Activated T-helper 1 cell treated with Interleukin-2 at 50 U/mL for 16 hours (primary cell): ENCODE measurements at places on chromosomes 12 and 14.

GRCh38 chr12:129676411-129676810, 227.4 kb downstream of the TMEM132D start:
- no peak for DNase-seq

GRCh38 chr14:104870368-104871144, 5.5 kb downstream of the CEP170B start:
- DNase-seq = no peak

- no peak for DNase-seq
Measured at GRCh38 chr14:104604458-104605449, at the start of gene TMEM179. Gene TMEM179, minus strand, starts transcription at chr14:104604772. Its CDS starts 31 bp downstream, at chr14:104604741.

- DNase-seq = no peak
Measured at GRCh38 chr14:41409806-41410205, 196.9 kb upstream of the LRFN5 start.

GRCh38 chr14:102314242-102315011, 5.1 kb upstream of the ZNF839 start:
- DNase-seq = peak; percentile 66

GRCh38 chr12:12734561-12735071, 17.4 kb downstream of the CDKN1B start:
- DNase-seq = no peak

- no peak for DNase-seq
Measured at GRCh38 chr12:117685110-117685926, 283.5 kb downstream of the KSR2 start.

DNA sequence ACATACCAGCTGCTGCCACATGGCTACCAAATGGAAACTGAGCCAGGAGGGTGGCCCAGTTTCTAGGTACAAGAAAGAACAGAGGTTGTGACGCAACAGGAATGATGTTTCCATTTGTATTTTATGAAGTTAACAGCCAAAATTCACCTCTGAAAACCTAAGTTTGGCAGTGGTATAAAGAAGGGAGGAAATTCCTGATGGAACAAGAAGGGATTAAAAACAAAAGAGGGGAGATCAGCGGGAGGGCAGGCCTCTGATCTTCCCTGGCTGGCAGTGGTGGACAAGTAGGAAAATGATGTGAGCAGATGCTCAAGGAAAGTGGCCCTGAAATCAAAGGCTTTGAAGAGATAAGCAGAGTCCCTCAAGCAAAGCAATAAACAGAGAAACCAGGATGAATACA, 47.3 kb upstream of the BCL2L14 start:
- DNase-seq = no peak

DNA sequence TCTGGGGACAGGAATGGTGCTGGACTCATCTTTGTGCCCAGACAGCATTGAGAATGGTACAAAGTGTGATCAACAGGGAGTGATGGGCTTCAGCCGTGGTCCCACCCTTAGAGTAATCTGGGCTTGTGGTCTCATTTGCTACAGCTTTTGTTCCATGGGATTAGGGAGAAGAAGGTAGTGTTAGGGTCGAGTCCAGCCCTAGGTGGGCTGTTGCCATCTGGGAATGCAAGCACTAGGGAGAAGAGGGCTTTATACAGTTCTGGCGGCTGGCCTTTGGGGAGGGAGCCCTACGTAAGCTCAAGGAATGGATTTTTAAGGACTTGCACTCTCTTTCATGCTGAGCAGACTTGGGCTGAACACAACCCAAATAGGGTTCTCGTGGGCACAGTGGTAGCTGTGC, 4.9 kb downstream of the PLEKHG3 start:
- DNase-seq = no peak

DNA sequence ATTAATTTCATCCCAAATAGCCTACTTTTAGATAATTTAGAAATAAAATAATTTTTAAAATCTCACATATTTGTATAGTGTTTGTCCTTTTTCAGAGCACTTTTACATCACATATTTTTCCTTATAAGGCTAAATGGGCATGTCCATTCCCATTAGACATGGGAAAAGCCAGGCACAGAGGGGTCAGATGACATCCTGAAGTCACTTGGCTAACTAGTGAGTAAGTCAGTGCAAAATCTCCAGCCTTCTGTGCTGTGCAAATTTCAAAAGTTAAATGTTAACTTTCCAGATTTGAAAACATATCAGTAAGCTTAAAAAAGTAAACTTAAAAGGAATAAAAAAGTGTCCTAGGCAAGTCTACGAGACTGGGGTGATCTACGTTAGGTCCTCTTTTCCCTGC, 117.4 kb downstream of the EMP1 start:
- no peak for DNase-seq

DNA sequence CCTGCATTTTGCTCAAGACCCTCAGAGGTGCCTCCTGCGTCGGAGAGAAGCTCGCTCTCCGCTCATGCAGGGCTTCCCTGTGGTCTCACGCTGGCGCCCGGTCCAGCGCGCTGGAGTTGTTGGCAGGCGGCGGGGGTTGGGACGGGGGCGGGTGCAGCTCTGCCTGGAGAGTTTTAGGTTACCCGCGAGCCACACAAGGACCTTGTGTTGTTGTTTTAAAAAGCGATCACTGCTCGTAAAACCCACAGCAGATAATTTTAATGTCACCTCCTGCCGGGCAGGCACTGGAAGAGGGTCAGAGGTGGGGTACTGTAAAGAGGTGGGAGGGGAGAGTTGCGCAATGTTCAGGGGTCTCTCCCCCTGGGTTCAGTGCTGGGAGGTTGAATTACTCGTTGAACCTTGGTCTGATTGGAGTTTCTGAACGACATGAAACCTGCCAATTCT, 850 bp downstream of the SMOC1 start:
- no peak for DNase-seq

DNA sequence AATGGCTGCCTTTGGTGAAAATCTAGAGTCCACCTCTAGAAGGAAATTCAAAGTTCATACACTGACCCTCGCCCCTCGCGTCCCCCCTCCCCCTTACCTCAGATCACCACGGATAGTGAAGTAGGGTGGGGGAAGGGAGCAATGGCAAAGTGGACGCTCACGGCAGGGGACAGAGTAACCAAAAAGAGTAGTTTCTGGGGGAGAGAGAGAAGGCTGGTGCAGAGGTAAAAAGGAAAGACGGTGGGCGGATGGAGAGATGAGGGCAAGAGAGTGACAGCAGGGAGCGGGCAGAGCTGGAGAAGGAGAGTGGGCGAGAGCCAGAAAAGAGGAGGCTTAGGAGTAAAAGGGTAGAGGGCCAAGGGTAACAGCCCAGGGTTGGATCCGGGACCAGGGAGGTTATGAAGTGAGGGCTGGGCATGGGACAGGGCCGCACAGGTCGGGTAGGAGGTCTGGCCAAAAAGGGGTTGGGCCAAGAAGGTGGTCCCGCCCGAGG, 423 bp downstream of the ALDH6A1 start:
- DNase-seq = no peak

DNA sequence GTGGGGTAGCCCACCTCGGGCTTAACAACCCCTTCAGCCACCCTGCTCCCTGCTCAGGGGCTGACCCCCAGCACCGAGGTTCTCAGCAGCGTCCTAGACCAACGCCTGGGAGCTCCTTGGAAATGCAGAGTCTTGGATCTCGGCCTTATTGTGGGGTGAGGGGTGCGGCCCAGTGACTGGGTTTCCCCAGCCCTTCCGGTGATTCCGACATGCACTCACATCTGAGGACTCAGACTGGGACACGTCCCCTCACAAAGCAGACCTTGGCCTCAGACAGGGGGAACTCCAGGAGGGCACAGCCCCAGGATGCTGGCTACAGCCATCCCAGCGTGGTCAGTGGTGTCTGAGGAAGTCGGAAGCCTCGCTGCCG, 117.7 kb downstream of the RFLNA start:
- DNase-seq = no peak

DNA sequence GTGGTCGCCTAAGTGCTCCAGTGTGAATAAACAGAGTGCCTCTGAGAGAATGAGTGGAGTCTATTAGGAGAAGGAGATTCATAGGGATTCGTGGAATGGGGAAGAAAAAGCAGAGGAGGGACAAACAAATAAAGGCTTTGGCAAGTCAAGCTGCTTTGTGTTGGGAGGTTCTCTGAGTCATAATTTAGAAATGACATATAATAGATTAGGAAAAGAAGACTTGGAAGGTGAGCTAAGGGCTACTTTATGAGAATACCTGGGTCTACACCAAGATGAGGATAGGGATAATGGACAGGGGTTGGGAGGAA, 6.4 kb upstream of the NTN4 start:
- DNase-seq = no peak

DNA sequence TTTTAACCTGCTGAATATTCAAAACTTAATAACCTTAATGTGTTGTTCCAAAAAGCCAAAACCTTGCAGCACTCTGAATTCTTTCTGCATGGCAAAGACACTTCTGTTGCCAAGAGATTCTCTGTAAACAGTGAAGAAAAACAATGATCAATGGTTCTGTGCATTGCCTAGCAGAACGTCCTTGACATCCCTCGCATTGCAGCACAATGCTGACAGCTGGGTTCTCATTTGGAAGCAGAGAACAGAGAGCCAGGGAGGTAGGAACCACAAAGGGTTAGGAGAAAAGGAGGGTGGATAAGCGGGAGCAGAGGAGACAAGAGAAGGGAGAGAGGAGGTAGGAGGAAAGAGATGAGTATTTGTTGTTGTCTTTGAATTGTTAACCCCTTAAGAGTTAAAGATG, 501.1 kb downstream of the NAV3 start:
- DNase-seq = no peak

GRCh38 chr12:65997056-65997455, 133.5 kb downstream of the LLPH start:
- no peak for DNase-seq

DNA sequence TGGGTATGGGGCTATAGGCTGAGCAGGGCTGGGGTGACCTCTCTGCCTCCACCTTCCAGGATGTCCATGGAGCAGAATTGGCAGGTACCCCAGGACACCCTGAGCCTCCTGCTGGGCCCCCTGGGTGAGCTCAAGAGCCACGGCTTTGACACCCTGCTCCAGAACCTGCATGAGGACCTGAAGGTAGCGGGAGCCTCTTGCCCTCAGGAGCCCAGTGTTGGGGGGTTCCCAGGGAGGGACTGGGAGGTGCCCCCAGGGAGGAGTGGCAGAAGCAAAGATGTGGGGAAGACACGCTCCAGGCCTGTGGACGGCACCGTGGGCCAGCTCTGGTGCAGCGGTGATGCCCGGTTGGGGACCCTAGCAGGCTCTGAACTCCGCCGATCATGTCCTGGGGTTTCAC, 8.3 kb downstream of the TNFAIP2 start:
- DNase-seq = no peak

DNA sequence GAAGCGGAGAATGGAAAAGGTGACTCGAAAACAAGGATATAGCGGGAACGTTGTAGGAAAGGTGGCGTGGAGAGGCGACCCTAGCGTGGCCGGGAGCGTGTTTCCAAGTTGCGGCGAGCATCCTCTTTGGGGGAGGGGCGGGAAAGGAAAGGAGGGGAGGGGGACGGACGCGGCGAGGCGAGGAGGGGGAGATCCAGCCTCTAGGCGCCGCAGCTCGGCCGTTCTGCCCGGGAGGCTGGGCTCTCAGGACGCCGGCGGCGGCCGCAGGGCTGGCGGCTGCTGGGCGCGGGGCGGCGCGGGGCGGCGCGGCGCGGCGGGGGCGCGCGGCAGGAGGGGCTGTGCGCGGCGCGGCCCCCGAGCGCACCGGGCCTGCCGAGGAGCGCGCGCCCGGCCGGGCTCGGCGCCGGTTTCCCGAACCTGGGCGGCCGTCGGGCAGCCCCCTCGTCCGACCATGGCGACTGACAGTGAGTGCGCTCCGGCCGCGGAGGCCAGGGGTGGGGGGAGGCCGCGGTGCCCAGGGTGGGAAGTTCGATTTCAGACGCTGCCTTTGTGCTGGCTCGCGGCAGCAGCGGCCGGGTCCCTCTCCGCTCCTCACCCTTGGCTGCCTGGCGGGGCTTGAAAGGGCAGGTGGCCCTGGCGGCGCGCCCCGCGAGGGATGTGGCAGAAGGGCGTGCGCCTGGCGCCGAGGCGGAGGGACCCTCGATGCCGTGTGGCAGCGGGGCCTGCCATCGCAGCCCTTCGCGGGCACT, 50.3 kb downstream of the SNAPC1 start:
- DNase-seq = no peak

DNA sequence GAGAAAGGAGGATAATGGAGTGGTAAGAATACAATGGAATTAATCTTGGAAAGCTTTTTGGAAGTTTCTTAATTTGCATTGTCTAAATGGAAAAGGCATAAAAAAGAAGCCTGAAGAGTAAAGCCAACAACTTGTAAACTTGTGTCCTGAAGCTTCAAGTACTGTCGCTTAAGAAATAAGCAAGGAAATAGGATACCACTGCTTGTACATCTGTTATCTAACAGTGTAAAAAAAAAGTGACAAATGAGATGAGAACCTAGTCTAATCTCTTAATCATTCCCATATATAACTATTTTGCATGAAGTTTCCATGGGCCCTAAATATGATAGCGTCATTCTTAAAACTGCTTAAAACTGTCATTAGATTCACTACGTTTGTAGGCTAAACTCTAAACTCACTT, 134.0 kb upstream of the DYRK2 start:
- no peak for DNase-seq

DNA sequence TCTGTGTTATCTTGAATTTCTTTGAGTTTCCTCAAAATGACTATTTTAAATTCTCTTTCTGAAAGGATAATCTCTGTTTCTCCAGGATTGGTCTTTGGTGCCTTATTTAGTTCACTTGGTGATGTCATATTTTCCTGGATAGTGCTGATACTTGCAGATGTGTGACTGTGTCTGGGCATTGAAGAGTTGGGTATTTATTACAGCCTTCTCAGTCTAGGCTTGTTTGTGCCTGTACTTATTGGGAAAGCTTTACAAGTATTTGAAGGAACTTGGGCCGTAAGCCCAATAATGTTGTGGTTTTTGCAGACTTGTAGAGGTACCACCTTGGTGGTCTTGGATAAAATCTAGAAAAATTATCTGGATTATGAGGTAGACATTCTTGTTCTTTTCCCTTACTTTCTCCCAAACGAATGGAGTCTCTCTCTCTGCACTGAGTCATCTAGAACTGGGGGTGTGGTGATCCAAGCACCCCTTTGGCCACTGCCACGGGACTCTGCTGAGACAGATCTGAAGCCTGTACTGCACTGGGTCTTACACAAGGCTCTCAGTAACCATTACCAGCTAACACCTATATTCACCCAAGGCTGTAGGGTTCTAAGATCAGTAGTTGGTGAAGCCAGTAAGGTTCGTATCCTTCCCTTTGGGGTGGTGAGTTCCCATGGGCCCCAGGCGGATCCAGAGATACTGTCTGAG, 703.7 kb upstream of the MGAT4C start:
- no peak for DNase-seq

DNA sequence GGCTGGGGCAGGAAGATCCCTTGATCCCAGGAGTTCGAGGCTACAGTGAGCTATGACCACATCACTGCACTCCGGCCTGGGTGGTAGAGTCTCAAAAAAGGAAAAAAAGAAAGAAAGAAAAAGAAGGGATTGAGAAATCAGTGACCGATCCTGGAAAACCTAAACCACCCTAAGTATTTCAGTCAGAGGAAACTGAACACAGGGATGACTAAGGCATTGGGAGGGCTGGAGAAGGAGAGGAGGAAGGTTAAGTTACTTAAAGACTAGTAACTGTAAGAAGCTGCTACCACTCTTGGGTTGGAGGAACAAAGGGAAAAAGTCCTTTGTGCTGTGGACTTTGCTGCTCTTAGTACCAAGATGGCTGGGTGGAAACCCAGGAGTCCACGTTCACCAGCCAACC, 10.6 kb downstream of the HHIPL1 start:
- DNase-seq = no peak

GRCh38 chr14:100128688-100129087, 30.8 kb downstream of the DEGS2 start:
- no peak for DNase-seq

- no peak for DNase-seq
Measured at GRCh38 chr14:102500158-102500662, 9.4 kb downstream of the ANKRD9 start.
